ENCODE measurements at places on chromosomes 16 and 17.

DNA sequence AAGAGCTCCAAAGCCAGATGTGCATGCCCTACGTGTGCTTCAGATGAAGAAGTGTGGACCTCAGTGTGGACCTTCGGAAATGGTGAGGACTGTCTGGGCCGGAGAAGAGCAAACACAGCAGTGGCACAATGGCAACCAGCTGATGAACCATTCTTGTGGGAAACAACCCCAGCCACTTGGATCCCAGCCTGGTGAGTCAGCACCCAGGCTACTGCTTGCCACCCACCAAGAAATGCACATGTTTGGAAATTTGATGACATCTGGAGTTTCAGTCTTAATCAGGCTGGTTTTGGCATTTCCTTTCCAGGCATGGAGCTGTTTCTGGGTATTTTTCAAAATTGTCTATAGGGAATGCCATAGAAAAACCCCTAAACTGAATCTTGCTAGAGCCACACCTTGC is 42.7 kb downstream of the DYNLRB2 start:
- DNase-seq = no peak

DNA sequence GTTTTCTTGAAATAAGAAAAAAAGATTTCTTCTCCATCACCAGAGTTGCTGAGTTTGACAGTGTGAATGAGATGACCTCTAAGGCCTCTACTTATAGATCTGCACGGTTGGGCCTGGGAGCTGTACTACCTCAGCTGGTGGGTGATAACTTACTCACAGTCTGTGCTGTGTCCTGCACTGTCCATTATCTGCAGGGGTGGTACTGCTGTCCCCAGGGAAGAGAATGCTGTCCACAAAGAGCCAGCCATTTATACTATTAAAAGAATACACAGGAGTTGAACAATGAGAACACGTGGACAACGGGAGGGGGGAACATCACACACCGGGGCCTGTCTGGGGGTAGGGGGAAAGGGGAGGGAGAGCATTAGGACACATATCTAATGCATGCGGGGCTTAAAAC is 655.3 kb downstream of the WWOX start:
- DNase-seq = no peak

DNA sequence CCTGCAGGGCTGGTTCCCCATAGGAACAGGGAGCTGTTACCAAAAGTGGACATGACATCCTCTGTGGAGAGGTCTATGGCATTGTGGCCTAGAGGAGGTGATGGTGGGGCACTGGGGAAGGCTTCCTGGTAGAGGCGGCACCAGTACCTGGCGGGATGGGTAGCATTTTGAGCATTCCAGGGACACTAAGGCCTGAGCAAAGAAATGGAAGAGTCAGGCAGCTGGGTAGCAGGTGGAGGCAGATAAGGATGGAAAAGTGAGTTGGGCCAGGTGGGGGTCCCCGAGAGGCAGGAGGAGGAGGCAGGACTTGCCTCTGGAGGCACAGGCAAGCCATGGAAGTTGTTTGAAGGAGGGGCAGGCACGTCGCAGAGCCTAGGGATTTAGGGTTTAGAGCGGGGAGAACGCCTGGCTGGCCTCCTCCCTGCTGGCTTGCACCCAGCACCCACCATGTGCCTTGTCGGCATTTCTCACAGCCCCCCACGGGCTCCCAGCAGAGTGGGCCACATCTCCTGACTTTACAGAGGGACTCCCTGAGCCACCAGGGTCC is 5.1 kb upstream of the ADCY7 start:
- no peak for DNase-seq

- DNase-seq = no peak
Measured at GRCh38 chr16:66682271-66682670, 14.3 kb downstream of the CMTM4 start.

- no peak for DNase-seq
Measured at GRCh38 chr17:13775450-13775849, 173.7 kb upstream of the HS3ST3A1 start.

DNA sequence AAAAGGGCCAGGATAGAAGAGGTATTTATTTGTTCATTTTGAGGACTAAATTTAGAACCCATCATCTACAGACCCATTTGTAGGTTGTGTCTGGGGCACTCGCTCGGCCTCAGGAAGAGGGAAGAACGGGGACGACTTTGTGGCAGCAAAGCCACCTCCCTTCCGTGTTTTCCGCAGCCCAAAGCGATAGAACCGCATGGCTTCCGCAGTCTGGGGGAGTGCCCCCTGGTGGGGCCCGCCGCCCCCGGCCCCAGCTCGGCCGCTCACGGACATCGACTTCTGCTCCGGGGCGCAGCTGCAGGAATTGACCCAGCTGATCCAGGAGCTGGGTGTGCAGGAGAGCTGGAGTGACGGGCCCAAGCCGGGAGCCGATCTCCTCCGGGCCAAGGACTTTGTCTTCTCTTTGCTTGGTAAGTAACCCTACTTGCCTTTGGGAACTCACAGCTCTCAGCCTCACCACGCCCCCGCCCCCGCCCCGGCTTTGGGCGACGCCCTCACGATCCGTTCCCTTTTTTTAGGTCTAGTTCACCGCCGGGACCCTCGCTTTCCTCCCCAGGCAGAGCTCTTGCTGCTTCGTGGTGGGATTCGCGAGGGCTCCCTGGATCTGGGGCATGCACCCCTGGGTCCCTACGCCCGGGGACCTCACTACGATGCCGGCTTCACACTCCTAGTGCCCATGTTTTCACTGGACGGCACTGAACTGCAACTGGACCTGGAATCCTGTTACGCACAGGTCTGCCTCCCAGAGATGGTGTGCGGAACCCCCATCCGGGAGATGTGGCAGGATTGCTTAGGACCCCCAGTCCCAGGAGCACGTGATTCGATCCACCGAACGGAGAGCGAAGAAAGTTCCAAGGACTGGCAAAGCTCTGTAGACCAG is 681 bp downstream of the TMEM102 start:
- peak; percentile 56 for DNase-seq

All from CD4-positive, alpha-beta T cell treated with Interleukin-15 for 1 hour (primary cell).